AG08396 (cell line): ENCODE measurements at places on chromosomes 2 and 18.

DNA sequence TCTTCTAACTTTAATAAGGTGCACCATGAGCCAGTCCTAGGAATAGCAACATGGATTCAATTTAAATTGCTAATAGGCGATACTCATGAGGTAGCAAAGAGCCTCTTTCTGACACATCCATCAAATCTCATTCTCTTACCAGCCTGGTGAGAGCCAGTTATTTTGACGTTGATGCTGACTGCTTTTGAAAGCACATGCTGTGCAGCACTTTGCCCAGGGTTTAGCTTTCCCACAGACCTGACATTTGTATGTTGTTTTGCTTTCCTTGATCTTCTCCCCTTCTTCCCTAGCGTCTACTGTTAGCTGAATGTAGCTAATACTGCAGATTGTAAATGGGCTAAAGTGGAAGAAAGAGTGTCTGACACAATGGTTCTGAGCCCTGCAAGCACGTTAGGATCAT is 101.1 kb upstream of the CCDC85A start:
- no peak for DNase-seq

DNA sequence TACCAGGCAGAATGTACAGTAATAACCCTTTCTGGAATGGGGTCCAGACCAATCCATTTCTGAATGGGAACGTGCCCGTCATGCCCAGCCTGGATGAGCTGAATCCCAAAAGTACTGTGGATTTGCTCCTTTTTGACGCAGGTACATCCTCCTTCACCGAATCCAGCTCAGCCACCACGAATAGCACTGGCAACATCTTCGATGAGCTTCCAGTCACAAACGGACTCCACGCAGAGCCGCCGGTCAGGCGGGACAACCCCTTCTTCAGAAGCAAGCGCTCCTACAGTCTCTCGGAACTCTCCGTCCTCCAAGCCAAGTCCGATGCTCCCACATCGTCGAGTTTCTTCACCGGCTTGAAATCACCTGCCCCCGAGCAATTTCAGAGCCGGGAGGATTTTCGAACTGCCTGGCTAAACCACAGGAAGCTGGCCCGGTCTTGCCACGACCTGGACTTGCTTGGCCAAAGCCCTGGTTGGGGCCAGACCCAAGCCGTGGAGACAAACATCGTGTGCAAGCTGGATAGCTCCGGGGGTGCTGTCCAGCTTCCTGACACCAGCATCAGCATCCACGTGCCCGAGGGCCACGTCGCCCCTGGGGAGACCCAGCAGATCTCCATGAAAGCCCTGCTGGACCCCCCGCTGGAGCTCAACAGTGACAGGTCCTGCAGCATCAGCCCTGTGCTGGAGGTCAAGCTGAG is 89.6 kb downstream of the SH3BP4 start:
- no peak for DNase-seq

GRCh38 chr2:223612501-223612900 is 10.3 kb upstream of the SCG2 start:
- no peak for DNase-seq

DNA sequence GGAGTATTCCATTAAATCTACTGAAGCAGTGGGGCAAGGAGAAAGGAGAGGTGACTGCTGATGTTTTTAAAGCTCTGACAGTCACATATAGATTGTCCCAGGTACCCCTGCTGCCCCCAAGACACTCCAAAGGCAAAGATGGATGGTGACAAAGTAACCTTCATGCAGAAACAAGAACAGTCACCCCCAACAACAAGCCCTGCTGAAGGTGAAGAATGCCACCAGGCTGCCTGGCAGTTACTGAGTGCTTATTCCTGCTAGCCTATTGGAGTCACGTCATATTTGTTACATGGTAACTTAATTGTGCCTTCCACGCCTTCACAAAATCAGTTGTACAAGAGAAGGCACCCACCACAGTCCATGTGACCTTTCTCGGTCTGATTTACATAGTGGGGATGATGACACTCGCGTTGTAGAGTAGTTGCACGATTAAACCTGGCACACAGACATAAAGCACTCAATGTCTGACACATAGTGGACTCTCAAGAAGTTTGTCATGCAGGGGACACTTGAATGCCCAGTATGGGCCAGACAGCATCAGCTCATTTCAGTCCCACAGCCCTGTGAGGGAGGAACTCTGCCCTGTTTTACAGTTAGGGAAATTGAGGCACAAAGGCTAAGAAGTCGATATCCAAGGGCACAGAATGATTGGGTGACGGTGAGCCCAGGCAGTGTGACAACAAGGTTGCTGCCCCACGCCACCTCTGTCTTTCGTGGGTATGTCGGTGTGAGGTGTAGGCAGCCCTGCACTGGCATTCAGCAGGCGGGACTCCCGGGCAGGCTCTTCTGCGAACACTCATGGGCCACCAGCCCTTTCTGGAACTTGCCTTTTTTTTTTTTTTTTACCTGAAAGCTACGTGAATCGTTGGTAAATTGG is 62.7 kb downstream of the ZCCHC2 start:
- DNase-seq = no peak

- no peak for DNase-seq
Measured at GRCh38 chr18:50830544-50830943, 10.7 kb upstream of the MRO start.

DNA sequence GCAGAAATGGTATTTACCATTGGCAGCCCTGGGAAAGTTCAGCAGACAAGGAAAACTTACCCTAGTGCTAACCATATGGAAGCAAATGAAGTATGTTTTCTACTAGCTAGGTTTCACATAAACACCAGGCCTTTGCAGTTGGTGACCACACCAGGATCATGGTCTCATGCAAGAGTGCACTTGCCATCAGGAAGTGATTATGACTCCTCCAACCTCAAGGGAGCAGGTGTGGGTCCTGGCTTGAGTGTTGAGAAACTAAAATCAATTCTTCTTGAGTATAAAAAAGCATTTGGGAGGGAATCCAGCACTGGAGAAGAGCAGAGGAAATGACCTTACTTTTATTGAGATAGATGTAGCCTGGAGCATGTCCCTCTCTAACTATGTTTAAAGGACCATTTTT is 56.8 kb upstream of the SPAG16 start:
- no peak for DNase-seq

DNA sequence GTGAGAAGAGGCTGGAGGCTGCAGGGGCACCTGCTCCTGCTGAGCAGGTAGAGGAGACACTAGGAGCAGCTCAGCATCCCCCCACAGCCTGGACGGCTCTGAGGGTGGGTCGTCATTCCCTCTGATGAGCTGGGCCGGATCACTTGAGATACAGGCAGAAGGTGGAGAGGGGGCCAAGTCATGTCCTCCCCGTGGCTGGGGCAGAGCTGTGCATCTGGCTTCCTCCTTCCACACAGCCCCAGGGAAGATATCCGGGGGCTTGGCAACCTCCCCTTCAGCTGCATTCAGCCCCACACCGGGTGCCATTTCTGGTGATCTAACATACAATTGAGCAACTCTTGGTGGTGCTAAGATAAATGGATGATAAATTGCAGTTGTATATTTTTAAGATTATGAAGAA is 236.9 kb downstream of the LDLRAD4 start:
- no peak for DNase-seq

DNA sequence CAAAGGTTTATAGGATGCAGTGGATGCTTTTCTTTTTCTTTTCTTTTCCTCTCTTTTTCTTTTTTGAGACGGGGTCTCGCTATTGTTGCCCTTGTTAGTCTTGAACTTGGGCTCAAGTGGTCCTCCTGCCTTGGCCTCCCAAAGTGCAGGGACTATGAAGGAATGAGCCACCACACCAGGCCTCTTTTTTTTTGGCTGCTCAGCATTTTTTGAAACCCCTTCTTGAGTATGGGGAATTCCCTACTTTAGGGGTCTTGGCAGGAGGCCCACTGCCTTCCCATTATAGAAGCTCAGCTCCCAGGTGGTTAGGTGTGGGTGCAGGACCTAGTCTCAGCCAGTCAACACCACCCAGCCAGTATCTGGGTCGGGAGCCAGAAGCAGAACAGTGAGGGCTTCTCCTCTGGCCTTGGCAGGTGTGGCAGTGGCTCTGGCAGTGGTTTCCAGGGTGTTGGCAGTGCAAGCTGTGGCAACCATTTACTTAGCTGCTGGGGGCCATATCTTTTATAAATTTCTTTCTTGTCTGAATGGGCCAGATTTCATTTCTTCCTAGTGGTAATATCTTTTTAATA is 51.4 kb upstream of the ACYP2 start:
- DNase-seq = no peak

GRCh38 chr2:101440127-101440738 is 34.7 kb downstream of the RFX8 start:
- no peak for DNase-seq

DNA sequence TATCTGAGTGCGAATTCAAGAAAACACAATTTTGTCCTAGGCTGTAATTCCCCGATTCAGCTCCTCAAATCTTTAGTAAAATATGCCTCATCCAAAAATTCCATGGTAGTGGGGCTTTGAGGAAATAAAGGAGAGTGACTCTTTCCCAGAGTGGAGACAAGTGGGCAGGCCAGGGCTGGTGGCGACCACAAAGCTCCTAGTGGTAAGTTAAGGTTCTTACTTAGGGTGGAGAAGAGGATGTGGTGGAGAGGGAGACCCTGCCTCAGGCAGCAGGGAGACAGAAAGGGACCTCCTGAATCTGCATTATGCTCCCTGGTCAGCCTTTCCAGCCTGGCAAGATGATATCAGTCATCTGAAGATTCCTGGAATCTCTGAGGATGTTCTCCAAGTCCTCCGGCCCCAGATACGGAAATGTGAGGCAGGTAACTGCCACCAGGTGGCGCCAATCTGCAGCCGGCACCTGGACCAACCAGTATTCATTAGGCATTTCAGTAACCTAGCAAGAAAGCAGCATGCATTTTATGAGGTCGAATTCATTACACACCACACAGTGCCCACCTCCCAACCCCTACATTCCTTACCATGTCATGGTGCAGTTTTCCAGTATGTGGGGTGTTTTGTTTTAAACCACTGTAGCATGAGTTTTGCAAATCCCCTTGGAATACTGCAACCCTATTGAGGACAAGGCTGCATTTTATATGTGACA is 106.4 kb downstream of the POLE4 start:
- peak; percentile 55 for DNase-seq

- DNase-seq = no peak
Measured at GRCh38 chr2:178256382-178257042, 62.2 kb downstream of the OSBPL6 start.

- DNase-seq = no peak
Measured at GRCh38 chr2:115481842-115482241, 1039.4 kb downstream of the DPP10 start.

GRCh38 chr2:98008415-98008814 is 12.7 kb upstream of the TMEM131 start:
- no peak for DNase-seq

GRCh38 chr18:44781886-44782285 is 101.2 kb downstream of the SETBP1 start:
- DNase-seq = peak; percentile 45

GRCh38 chr2:137522620-137523011 is 441.7 kb upstream of the HNMT start:
- DNase-seq = no peak

GRCh38 chr2:10196110-10196892 is 73.8 kb downstream of the RRM2 start:
- DNase-seq = no peak

- DNase-seq = no peak
Measured at GRCh38 chr18:2960983-2961696, 51.8 kb downstream of the LPIN2 start.

GRCh38 chr2:155663265-155663664 is 669.3 kb downstream of the NR4A2 start:
- no peak for DNase-seq

DNA sequence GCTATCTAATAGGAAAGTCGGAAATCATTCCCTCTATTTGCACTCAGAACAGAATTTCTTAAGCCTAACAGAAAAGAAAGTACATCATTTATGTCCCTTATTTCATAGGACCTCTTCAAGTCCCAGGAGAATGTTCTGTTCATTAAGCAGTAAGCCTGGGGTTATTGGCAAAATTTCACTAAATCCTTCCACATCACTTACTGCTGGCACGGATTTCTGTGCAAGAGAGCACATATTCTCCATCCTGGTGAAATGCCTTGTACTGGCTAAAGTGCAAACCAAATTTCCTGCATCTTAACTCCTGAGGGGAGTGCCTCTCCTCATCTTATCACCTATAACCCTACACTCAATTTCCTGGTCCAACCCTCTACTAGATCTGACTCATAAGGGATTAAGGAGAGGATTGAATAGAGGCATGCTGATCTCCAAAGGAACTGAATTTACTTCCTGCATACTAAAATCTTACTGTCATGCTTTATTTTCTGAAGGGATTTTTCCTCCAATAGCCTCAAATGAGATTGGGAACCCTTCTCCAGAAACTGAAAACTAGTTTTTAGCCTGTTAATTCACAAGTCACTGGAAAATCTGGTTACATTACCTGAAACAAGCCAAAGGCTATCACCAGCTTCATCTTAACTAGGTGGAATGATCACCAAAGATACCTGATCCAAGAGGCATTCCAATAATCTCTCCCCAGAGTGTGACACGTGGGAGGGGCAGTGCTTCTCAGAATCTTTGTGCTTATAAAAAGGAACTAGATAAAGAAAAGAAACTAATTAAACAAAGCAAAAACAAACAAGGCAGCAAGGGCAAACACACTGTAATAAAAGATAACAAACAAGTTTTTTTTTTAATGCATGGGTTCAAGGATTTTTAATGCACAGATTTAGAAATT is 311.1 kb downstream of the NR4A2 start:
- no peak for DNase-seq

DNA sequence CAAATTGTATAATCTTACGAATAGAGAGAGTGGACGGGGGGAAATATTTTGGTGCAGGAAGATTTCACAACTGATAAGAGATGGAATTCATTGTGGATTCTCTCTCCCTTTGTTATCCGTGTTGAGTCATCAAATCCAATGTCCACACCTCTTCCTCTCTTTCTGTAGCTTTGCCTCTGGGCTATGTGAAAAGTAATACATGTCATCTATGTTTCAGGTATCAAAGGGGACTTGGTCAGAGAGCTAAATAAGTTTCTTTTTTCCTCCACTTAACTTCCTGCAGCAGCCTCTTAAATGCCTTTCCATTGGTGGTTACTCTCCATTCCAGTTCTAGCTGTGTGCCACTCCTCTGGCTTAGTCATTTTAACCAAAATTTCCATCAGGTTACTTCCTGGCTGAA is 169.3 kb upstream of the NXPH2 start:
- no peak for DNase-seq

DNA sequence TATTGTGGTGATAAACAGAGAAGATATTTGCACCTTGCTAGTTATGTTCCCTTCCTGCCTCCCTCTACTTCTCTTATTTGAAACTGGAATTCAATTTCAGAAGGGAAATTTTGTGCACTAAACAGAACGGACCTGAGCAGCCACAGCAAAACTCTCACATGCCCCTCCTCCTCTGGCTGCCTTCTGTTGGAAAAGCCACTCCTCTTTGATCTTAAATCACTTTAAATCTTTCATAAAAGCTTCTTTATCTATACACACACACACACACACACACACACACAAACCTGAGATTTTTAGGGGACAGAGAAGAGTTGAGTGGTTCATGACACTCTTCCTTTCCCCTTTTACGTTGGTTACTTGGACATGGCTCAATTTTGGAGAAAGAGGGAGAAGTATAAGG is 5.6 kb downstream of the TBR1 start:
- DNase-seq = no peak
